NK-92 treated with Interleukin-12 subunit alpha and Interleukin-12 subunit beta, amount 100 ng/mL, for 24 hours (cell line): ENCODE measurements at places on chromosomes 1 and 21.

DNA sequence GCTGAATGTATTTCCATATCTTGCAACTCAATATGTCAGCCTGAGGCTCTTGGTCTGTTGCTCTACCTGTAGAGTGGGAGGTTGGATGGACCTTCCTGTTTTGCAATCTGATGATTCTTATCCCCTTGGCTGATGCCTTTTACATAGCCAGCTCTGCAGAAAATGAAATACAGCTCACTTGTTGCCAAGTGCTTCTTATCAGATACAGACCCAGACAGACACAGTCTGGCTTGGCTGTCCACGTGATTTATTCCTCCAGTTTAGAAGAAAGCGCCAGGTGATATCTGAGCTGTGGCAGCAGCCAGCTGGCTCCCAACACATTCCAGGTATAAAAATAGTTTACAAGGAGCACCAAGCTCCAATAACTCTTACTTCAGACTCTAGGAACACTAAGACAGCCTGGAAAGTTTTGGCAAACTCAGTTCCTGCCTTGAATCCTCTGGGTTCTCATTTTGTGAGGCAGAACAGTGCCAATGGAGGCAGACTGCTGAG, 479.2 kb upstream of the USP24 start:
- no peak for DNase-seq

DNA sequence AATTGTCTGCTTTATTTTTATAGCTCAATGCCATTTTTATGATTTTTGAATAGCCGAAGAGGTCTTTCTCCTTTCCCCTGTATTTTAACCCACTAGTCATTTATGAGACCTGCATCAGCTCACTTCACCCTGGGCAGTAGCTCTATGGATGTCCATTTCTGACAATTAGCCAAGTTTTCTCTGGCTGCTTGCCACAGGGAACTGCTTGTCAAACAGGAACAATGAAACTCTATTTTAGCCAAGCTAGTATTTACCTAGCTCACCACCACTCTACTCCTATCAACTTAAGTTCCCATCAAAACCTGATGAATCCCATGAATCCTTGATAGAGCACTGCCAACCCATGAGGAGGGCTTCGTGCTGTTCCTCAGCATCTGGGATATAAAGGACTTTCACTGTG, 406.7 kb downstream of the RWDD3 start:
- DNase-seq: no peak

- no peak for DNase-seq
Measured at GRCh38 chr1:86052948-86053698, 103.4 kb downstream of the COL24A1 start.

- DNase-seq: no peak
Measured at GRCh38 chr1:202954057-202954745, 3.9 kb downstream of the ADIPOR1 start.

DNA sequence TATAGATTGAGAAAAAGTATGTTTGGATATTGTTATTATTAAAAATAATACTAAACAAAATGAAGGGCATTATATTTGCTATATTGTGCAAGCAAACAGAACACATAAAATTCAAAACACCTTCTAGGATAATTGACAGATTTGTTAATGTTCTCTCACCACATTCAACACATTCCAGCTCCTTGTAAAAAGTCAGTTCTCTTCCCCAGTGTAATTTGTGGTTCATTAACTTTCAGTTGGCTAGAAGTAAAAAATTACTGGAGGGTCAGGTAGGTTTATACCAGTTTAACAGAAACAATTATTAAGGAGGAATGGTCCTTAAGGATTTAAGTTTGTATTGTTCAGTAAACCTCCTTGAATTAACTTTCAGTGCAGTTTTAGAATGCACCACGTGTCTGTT, 1235.3 kb upstream of the ADGRL2 start:
- DNase-seq: no peak

DNA sequence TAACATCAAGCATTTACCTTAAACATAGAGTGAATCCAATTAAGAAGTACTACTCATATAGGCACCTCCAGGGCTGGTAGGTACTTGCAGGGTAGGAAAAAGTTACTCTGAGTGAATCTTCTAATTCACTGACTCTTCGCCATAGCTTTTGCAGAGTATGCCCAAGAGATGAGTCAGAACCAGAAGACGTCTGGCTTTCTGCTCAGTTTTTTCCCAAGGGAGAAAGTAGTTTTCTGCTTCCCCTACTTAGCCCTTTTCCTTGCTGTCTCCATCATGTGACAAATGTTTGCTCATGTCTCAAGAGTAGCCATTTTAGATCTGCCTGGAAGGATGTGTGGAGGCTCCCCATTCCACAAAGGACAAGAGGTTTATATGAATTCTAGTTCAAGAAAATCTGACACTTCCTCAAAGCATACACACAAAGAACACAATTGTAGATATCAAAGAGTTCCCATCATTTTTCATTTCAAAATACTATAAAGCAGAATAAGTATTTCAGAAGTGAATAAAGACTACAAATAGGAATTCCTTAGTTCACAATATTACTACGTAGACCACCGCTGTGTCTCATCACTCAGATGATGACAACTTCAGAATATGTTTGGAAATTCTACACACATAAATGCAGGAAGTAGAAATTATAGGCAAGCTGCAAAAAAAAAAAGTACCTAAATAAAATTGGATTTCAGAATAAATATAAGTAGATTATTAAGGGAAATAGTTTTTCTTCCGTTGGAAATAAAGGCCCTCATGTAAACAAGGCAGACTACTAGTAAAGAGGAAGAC, 98.5 kb downstream of the ASH1L start:
- DNase-seq: no peak

GRCh38 chr1:11735531-11735853, 444 bp upstream of the AGTRAP start:
- no peak for DNase-seq

DNA sequence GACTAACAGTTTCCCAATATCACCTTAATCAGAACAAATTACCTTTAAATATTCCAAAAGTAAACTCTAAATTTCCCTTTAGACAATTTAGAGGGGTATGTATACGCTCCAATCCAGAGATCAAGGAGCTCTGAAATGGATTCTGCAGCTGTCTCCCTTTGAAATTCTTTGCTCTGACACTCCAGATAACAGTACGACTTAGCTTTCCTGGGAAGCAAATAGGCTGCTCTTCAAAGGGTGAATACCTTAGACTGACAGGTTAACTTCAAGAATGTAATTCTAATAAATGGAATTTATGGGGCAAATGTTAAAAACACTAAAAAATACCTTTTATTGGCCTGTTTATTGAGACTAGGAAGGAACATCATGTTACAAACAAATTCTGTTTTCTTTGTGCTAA, 357.2 kb downstream of the USP25 start:
- DNase-seq: no peak

DNA sequence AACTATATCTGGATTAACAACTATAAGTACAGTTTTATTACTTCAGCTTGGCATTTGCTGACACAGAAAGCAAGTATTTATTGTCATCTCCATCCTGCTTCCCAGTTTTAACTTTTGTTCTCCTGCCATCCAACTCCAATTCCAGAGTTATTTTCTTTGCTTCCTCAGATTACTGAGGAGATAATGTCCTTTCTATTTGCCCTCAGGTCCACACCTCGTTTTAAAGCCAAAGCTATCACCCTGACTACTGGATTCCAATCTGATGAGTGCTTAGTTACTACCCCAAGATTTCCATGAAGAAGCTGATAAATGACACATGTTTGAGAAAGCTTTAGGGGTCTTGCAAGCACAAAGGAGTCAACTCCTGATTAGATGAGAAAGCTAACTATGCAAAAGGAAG, 25.2 kb downstream of the ACKR1 start:
- DNase-seq: no peak

GRCh38 chr1:7553042-7553690, 217.9 kb upstream of the VAMP3 start:
- DNase-seq: no peak

- no peak for DNase-seq
Measured at GRCh38 chr1:23836037-23836436, 10.8 kb upstream of the HMGCL start.

DNA sequence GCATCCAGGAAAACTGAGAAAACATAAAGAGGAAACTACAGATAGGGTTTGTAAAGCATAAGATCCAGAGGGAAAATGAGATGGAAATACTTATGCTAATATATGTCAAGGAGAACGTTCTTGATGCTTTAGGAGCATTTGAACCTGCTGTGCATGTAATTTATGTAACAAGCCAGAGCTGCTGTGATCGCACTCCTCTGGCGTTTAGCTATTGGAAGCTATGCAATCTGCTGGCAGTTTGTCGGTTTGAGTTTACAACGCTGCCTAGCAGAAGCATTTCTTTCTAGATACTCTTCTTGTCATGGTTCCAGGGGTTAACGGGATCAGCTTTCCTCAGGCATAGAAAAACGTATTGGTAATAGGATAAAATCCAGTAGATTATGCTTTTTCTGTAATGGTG, 182.7 kb downstream of the KCNH1 start:
- DNase-seq: no peak

- DNase-seq: peak; percentile 11
Measured at GRCh38 chr1:34681480-34682451, 73.1 kb upstream of the GJB5 start.

GRCh38 chr1:20386323-20387081, 95.8 kb downstream of the VWA5B1 start:
- DNase-seq: no peak

DNA sequence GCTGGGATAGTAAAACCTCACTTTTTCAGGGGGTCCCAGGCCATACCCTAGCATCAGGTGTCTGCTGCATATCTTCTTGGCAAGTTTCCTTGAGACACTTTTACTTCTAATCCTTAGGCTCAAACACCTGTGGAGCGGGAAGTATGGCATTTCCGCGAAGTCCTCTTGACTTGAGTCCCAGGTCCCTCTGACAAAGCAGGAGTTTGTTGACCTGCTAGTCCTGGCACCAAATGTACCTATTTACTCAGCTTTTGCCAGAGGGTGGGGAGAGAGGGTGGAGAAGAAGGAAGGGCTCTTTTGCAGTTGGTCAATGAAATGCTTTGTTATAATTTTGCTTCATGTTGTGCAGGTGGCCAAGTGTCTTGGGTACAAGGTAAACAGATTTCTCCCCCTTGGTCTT, 59.7 kb downstream of the CLIC6 start:
- DNase-seq: no peak

- no peak for DNase-seq
Measured at GRCh38 chr1:163596541-163597258, 274.9 kb downstream of the NUF2 start.

GRCh38 chr1:29754573-29755375, 518.5 kb downstream of the PTPRU start:
- DNase-seq: no peak

- DNase-seq: no peak
Measured at GRCh38 chr1:119718409-119718808, 6.7 kb downstream of the PHGDH start.

GRCh38 chr1:199122532-199123311, 483.9 kb downstream of the PTPRC start:
- DNase-seq: no peak

- DNase-seq: no peak
Measured at GRCh38 chr1:88111816-88112215, 572.3 kb upstream of the PKN2 start.

- no peak for DNase-seq
Measured at GRCh38 chr1:89719502-89720306, 86.8 kb downstream of the LRRC8C start.

DNA sequence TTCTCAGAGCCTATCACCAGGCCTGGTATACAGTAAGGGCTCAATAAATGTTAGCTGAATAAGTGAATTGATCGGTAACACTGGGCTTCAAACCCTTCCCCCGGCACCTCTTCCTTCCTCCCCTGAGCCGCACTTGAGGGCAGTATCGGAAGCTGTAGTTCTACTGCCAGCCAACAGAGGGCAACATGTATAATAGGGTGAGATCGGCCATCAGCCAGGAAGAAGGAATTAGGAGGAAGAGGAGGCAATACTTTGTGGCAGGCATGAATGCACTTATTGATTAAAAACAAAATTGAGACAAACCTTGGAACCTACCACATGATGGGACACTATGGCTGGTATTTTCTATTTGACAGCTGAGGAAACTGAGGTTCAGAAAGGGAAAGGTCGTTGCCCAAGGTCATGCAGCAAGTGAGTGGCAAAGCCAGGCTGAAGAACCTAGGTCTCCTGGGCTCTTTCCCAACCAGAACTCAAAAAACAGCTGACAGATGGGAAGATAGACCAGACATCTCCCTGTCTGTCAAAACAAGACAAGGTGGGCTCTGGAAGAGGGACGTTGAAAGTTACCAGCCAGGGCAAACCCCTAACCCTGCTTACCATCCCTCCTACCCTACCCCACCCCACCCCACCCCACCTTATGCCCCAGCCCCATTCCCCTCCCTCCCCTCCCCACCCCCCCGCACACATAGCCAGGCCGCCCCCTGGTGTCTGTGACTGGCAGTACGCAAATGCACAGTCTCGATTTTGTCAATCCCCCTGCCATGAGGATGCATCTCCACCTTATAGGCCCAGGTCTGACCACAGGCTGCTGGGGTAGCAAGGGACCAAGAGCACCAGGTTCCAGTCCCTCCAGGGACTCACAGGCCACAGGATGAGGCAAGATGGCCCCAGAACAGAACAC, 107.3 kb upstream of the RUNX3 start:
- DNase-seq: peak; percentile 41

DNA sequence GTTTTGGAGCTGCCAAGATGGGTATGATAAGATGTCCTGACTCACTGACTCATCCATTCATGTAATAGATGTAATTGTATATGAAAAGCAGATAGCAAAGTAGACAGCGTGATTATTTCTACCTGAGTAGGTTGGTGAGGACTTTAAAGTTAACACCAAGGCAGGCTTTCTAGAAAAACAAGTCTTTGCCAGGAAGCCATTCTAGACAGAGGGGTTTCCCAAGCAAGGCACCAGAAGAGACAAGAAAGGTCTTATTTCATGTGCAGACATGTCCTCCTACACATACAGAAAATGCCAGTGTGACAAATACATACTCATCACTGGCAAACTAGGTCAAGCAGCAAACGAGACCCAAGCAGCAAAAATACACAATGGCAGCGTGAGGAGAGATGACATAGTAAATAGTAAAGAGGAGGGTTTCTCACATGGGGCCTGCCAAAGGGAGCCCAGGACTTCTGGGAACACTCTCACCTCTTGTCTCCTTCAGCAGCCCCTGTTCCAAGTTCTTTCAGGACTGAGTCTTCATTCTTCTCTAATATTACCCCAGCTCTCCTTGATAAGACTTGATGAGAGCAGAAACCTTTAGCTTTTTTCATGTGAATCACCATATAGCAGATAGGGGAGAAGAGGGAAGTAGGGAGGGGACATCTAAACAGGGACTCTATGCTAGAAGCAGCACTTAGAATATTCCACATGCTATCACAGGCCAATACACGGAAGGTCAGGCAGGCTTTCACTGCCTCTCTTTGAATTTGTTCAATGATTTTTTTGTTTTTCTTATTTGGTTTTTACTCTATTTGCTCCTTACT, 114.6 kb upstream of the ATP1B1 start:
- no peak for DNase-seq

DNA sequence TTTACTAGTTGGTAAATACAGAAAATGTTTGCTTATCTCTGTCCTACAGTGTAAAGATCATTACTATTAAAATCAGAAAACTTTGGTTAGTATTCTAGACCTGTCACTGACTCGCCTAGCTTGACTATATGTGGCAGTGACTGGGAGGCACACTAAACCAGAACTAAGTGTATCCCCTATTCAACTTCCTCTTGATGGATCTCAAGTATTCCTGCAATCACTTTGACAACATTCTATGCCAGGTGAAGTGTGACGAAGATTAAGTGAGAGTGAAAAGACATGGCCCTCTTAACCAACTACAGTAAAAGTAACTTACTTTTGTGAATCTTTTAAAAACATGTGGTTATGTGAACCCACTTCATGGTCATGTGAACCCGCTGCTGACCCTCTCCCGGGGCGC, 223.0 kb upstream of the ADAMTS5 start:
- DNase-seq: no peak

GRCh38 chr1:25955553-25955952, 42.3 kb downstream of the PAFAH2 start:
- no peak for DNase-seq

GRCh38 chr1:980137-980571, 1.7 kb downstream of the PERM1 start:
- no peak for DNase-seq
